ENCODE measurements at places on chromosomes 1 and 21.

GRCh38 chr1:62263006-62263813 is 56.0 kb downstream of the KANK4 start:
- DNase-seq = no peak

GRCh38 chr1:209670441-209671082 is 4.7 kb upstream of the G0S2 start:
- no peak for DNase-seq

DNA sequence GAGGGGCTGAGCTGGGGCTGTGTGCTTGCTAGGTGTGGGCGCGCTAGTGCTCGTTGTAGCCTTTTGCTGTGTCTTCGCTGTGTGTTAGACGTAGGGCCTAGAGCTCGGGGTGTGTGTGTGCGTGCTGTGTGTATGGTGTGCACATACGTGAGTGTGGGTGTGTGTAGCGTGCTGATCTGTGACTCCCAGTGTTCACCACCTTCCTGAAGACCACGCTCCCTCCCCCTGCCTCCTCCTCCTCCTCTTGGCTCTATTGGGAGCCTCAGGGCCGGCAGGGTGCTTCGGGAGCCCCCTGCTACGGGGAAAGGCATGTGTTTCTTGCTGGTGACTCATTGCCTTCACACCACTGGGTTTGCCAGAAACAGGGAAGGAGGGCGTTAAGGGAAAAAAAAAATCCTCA is 9.4 kb upstream of the KCNC4 start:
- no peak for DNase-seq

DNA sequence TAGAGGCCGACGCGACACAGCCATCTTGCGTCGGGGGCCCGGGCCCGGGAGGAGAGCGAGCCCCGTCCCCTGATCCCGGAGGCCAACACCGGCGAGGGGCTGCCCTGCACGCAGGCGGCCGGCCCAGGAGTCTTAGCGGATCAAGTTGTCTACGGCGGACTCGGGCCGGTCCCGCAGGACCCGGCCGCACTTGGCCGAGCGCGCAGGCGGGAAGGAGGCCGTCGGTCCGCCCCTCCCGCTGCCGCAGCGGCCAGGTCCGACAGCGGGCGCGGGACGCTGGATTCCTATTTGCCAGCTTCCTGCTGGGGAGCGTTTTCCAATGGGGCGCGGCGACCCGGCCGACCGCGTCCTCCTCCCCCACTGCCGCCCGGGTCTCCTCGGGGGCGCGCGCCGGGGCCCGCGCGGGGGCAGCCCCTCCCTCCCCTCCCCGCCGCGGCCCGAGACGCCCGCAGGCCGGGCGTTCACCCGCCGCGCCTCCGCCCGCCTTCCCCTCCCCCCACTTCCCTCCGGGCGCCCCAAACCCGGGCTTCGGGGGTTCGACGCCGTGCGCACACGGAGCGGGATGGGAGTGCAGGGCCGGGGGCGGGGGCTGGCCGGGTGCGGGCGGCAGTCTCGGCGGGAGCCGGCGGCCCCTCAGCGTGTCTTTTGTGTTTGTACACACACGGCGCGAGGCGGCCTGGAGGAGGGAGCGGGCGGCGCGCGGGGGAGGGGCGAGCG is 517 bp upstream of the H3-3A start:
- DNase-seq = peak; percentile 91

DNA sequence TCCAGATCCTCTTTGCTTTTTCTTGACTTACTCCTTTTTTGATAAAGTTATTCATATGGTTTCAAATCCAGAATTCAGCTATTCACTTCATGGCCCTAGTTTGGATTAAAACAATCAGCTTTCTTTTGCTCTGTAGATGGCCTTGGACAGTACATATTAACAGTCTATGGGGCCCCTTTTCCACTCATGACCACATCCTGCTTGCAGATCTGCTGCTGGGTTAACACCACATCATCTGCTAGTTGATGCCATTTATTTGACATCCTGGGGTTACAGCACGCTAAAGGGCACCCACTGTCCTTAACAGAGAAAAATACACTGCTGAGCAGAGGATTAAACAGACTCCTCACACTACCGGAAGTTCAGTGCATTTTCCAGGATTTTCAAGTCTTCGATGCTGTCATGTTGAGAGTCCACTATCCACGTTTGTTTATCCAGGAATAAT is 941 bp upstream of the IFI16 start:
- DNase-seq = no peak

- no peak for DNase-seq
Measured at GRCh38 chr1:27601771-27602461, 2.0 kb downstream of the AHDC1 start.

- no peak for DNase-seq
Measured at GRCh38 chr1:107184888-107185287, 44.0 kb downstream of the NTNG1 start.

DNA sequence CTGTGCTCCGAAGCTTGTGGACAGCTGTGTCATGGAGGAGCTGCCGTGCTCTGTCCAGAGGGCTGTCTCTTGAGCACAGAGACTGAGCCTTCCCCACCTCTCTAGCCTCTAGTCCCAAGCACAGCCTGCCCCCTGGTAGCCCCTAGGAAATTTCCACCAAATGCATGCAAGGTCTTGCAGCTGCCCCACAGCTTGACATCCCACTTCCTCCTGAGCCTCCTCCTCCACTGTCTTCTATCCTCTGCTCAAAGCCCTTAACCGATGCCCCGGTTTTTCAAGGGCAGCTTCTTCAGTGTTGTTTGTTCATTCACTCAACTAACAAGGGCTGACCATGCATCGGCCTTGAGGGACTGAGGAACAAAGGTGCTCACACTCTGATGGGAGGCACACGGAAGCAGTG is 20.6 kb upstream of the PROK1 start:
- DNase-seq = no peak

DNA sequence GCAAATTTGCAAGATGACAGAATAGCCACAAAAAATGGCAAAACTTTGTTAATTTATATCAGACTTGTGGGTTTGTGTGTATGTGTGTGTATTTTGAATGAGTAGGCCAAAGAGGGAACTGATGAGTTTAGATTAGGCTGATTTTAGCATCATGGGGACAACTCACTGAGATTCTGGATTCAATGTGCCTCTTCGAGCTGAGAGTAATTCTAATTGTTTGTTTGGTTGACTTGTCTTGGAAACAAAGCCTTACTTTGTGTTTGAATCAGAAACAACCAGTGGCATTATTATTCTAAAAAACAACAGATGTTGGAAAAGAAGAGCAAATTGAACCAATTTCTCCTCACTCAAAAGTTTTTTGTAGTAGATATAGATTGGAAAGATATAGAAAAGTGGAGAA is 40.5 kb upstream of the C21orf91 start:
- no peak for DNase-seq

- DNase-seq = no peak
Measured at GRCh38 chr1:206637605-206638004, 2.3 kb downstream of the DYRK3 start.

DNA sequence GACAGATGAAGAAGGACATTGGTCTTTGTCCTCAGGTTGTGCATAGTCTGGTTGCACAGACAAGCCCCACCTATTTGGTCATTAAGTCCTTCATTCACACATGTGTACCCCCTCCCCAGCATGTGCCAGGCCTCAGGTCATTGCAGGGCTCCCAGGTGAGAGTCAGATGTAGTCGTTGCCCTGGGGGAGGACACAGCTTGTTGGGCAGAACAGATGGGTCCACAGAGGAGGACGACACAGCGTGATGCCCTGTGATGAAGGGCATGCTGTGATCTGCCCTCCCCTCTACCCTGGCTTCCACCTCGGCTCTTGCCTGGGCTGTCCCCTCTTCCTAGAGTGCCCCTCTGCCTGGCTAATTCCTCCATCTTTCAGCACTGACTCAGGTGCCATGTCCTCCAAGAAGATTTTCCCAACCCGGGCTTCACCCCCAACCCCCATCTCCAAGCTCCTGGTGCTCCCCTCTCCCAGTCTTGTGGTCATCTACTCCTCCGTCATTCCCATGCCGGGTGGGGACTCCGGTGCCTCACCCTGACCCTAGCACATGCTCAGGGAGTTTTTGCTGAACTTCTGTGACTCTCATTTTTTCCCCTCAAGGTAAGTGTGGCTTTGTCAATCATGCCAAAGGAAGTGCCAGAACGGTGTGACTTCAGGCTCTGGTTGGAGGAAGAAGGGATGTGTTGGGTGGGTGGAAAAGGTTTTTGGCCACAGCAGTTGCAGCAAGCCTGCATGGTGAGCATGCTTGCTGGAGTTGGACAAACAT is 220.5 kb downstream of the FOXD2 start:
- DNase-seq = peak; percentile 34

DNA sequence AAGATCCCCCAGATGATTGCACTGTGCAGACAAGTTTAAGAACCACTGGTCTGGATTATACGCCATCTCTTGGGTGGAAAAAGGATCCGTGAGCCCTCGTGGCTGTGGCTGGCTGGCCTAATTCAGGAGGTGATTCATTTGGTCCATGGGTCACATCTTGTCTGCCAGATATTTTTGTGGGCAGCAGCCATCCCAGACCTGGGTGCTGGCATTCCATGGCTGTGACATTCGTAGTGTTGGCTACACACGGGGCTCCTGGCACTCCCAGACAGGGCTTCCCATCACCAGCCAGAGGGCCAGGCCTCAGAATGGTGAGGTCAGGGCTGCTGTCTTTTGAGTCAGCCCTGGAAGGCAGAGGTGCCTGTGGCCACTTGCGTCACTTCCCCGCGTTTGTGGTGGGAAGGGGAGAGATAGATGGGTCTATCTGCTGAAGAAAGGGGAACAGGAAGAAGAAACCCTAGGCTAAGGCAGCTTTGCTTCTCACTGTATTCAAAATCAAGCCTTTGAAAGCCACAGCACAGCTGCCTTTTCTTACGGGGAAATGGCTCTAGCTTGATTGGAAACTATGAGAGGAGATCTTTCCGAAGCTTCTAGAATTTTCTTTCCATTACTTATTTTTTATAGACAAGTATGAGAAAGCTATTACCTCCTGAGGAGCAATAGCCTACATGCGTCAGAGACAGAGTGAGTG is 32.4 kb downstream of the EIF2D start:
- peak; percentile 95 for DNase-seq

GRCh38 chr1:32116531-32116930 is 8.7 kb downstream of the KPNA6 start:
- DNase-seq = no peak

- DNase-seq = no peak
Measured at GRCh38 chr1:180155182-180155682, 563 bp downstream of the QSOX1 start.

Measured in posterior vena cava (tissue), 2 donors.